ENCODE measurements at places on chromosomes 3 and 15.

DNA sequence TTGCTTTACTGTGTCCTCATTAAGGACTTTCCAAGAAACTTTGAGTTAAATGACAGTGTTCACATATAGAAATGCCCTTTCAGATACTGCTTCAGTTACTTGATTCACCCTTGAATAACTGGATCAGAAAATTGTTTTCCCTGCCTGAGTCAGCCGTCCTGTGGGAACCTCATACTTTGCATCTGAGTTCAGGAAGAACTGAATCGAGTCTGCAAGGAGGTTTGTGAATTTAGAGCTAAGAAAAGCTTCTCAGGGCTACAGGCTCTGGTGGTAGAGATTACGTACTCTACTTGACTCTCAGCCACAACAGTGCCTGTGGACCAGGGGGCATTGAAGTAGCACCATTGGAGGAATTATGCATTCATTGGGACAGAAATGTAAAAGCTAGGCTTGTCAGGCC is 252.4 kb upstream of the C2CD4B start:
- DNase-seq, result no peak

- DNase-seq, result no peak
These were observed 109.0 kb upstream of the SLC2A2 start for GRCh38 chr3:171135549-171135948.

DNA sequence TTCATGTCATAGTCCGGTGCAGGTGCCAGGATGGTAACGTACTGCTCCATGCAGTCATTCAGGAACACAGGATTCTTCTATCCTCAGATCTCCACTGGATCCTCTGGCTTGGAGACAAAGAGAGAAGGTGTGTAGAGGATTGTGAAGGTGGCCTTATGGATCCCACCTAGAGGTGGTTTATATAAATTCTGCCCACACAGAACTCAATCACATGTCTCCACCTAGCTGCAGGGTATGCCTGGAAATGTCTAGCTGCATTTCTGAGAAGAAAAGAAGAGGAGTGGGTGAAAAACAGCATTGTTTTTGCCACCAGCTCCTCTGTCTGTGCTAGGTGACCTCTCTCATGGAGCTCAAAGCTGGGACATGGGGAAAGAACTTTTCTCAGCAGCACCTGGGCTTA is 478.7 kb downstream of the PDCD6IP start:
- no peak for DNase-seq

GRCh38 chr3:27570421-27571106 is 86.4 kb upstream of the SLC4A7 start:
- DNase-seq, result no peak

- no peak for DNase-seq
These were observed 408.1 kb upstream of the NR2F2 start for GRCh38 chr15:95922431-95922830.

DNA sequence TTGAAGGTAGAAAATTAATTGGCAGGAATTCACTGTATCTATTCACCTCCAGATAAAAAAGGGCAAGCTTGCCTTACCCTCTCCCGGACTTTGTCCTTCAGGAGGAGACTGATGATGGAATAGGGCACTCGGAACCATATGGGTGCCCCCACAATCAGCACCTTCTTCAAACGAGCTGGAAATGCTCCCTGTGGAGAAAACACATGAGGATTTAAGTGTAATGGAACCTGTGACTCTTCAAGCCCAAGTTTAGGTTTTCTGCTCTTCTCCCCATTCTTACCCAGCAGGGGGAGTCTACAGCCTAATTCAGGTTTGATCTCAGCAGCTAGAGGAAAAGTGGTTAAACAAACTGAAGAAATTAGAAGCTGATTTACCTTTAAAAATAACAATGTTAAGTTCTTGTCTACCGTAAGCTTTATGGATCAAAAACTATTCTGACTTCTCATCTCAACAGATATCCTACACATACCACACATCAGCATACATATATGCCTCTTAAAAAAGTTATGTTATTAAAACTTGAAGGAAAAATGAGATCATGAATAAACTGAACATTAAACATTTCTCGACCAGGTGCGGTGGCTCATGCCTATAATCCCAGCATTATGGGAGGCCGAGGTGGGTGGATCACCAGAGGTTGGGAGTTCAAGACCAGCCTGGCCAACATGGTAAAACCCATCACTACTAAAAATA is 57.5 kb upstream of the SIN3A start:
- DNase-seq, result no peak

- DNase-seq, result no peak
These were observed 23.5 kb downstream of the SYNM start for GRCh38 chr15:99128411-99128810.

DNA sequence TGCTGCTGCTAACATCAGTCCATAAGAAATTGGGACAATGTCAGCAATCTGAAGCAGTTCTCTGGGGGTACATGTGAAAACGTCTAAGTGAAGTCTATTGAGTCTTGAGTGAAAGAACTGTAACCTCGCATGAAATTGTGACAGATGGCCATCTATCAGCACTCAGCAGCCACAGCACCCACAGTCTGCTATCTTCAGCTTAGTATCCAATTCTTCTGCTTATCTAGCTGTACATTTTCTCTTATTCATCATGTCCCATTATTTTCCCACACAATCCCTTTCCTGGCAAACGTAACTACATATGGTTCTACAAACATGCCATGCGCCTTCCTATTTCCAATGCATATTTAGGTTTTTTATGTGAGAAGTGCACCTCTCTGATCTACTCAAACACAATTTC is 629.7 kb downstream of the NTRK3 start:
- no peak for DNase-seq

GRCh38 chr3:159273608-159274007 is 471.8 kb downstream of the MFSD1 start:
- DNase-seq, result no peak

GRCh38 chr3:170257145-170257544 is 34.9 kb downstream of the PRKCI start:
- DNase-seq, result no peak

DNA sequence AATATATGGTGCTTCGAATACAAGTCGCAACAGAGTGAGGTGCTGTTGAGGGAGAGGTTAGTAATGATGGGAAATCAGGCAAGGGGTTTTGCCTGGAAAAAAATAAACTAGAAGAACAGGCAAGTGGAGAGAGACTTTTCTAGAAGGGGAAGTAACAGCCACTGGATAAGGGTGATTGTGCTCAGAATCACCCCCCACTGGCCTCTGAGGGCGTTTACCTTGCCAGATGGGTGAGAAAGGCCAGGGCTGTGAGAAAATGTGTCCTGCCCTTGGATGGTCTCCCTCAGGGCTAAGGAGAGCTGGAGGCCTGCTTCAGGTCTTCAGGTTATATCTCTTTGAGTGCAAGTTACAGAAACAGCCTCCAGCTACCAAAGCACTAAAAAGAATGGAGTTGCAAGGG is 151.8 kb downstream of the MEX3B start:
- DNase-seq, result no peak

- DNase-seq, result no peak
These were observed 49.1 kb downstream of the C2CD4A start for GRCh38 chr15:62115847-62116246.

DNA sequence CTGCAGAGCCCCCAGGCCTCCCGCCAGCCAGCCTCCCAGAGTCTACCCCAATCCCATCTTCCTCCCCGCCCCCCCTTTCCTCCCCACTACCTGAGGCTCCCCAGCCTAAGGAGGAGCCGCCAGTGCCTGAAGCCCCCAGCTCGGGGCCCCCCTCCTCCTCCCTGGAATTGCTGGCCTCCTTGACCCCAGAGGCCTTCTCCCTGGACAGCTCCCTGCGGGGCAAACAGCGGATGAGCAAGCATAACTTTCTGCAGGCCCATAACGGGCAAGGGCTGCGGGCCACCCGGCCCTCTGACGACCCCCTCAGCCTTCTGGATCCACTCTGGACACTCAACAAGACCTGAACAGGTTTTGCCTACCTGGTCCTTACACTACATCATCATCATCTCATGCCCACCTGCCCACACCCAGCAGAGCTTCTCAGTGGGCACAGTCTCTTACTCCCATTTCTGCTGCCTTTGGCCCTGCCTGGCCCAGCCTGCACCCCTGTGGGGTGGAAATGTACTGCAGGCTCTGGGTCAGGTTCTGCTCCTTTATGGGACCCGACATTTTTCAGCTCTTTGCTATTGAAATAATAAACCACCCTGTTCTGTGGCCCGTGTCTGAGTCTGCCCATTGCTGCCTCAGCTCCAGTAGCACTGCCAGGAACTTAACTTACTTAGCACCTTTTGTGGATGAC is 32.2 kb downstream of the PTPN23 start:
- no peak for DNase-seq

DNA sequence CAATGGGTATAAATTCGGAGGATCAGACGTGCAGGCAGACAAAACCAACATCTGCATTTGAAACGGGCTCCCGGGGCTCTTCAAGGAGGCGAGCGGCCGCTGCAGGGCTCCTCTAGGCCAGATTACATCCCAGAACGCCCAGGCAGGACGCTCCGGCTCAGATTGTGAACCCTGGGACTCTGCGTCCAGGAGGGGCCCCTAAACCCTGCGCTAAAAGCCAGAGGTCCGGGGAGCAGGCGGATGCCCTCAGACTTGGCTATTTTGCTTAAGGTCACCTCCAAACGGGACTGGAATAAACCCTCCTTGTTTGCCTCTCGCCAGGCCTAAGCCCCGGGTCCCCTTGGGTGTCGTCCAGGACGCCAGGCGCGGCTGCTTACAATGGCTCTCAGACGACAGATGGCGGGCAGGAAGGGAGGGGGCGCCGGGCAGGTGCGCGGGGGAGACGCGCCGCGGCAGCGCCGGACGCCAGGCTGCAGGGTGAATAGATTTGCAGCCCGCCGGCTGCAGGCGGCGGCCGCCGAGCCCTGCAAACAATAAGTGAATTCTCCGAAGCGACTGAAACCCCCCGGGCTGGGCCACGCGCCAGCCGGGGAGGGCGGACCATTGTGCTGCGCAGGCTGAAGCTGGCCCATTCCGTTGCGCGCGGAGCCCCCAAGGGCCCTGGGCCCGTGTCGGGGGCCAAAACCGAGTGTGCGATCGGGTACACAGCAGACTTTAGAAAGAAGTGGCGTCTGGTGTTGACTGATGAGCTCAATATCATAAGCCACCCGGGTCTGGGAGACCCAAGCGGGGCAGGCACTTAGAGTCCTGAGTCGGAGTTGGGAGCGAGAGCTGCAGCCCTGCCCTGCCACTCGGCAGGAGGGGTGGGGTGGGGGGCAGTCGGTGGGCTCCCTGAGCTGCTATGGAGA is 32.3 kb upstream of the AMOTL2 start:
- DNase-seq, result peak; percentile 10

DNA sequence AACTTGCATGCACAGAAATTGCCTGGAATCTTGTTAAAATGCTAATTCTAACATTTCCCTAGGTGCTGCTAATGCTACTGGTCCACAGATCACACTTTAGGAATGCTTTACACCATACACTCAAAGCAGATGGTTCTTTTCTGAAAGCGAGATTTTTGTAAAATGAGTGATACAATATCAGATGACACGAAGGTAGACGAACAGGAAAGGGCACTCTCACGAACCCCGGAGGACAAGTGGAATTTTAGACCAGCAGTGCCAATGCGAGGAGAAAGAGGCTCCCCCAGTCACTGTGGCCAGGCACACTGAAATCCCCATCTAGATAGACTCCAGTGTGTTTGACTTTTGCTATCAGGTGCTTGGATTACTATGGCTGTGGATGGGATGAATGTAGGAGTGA is 21.0 kb downstream of the FAIM start:
- no peak for DNase-seq

DNA sequence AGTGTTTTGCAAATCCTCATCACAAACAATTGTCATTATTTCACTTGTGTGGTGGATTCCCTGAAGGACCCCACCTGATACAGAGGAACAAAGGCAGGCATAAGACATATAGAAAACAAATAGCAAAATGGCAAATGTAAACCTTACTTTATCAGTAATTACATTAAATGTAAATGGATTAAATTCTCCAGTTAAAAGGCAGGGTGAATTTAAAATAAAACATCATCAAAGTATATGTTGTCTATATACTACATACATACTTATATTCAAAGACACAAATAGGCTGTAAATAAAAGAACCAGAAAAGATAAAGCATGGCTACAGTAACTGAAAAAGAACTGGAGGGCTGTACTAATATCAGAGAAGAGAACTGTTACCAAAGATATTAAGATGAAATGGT is 117.3 kb downstream of the RFX7 start:
- no peak for DNase-seq

DNA sequence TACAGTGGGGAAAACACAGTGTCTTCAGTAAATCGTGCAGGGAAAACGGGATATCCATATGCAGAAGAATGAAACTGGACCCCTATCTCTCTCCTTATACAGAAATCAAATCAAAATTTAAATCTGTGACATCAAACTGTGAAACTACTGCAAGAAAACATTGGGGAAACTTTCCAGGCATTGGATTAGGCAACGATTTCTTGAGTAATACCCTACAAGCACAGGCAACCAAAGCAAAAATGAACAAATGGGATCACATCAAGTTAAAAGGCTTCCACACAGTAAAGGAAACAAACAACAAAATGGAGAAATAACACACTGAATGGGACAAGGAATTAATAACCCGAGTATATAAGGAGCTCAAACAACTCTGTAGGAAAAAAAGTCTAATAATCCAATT is 165.3 kb downstream of the PLCL2 start:
- DNase-seq, result no peak

DNA sequence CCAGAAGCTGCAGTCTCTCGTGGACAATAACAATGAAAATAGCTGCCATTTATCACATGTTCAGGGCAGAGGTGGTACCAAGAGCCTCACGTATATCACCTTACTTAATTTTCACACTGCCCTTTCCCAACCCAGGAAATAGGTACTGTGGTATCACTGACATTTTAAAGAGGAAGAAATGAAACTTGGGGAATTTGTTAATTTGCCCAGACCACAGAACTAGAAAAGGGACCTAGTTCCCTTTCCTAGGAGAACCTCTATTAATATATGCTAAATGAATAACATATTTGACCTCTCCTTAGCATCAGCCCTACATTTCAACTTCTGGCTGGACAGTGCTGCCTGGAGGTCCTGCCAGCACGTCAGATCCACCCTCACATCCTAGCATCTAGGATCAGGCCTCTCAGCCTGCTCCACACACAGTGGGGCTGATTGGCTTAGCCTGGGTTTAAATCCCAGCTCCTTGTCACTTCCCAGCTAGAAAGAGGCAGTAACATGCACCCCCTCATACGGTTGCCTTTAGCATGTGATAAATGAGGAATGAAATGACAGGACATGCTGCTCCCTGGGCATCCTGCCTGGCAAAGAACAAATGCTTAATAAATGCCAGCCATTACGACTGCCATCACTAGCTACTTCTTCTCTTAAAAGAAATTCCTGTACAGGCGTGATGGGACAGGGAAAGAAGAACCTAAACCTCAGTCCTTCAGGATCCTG is 95.1 kb upstream of the TNFAIP8L3 start:
- no peak for DNase-seq

DNA sequence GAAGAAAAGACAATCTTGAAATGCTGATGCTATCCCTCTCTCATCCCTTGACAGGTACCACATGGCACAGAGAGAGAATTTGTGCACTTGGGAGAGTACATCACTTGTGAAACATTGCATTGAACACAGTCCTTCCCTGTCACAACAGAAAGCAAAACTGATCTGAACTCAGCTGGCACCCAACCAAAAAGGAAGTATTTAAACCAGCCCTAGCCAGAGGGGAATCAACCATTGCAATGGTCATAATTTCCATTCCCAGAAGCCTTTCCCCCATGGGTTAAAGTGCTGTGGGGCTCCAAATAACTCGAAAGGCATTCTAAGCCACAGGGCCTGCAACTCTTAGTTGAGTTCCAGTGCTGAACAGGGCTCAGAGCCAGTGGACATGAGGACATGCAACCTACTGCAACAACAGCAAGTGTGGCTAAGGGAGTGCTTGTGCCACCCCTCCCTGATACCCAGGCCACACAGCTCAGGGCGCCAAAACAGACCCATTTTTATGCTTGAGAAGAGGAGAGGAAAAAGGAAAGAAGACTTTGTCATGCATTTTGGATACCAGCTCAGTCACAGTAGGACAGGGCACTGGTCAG is 530.8 kb upstream of the BCHE start:
- no peak for DNase-seq

- no peak for DNase-seq
These were observed 198.8 kb upstream of the CTNNB1 start for GRCh38 chr3:41000471-41000870.

All from cerebellar nuclear complex (tissue), 1 donor.